ENCODE measurements at places on chromosomes 3 and 15.

DNA sequence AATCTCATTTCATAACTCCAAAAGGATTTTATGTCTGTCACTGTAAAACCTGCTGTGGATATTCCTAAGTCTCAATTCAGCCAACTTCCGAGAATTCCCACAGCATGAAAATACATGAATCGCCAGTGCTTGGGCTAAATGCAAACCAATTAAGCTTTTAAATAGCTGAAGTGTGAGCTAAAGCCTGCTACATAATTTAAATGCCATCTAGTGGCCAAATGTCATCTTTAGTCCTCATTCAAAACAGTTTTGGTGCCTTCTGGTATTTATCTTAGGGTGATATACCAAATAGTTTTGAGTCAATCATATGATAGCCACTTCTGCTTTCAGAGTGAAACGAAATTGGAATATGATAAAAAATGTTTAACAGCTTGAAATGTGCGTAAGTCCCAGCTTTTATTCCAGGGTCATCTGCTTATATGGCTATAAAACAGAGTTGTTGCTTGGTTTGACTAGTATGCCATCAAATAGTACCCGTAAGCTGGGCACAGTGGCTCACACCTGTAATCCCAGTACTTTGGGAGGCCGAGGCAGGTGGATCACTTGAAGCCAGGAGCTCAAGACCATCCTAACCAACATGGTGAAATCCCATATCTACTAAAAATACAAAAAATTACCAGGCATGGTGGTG lies 41.8 kb upstream of the CCNL1 start:
- no peak for DNase-seq

DNA sequence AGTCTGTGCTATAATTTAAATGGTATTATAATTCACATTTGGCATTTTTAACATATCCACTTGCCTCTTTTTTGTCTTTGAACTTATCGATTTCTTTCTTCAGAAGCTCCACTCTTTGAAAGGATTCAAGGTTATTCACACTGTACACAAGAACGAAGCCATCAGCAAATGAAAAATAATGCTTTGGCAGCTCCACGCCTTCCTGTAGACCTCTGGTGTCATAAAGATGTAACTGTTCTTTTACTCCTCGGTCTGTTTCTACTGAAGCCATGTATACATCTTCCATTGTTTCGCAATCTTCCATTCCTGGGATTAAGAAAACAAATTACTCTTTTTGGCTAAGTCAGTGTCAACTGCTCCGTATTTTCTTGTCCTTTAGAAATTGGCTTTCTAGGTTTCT lies 16.0 kb downstream of the NKIRAS1 start:
- DNase-seq, result no peak

- DNase-seq, result no peak
Measured at GRCh38 chr3:143286392-143287010, 166.9 kb downstream of the CHST2 start.

DNA sequence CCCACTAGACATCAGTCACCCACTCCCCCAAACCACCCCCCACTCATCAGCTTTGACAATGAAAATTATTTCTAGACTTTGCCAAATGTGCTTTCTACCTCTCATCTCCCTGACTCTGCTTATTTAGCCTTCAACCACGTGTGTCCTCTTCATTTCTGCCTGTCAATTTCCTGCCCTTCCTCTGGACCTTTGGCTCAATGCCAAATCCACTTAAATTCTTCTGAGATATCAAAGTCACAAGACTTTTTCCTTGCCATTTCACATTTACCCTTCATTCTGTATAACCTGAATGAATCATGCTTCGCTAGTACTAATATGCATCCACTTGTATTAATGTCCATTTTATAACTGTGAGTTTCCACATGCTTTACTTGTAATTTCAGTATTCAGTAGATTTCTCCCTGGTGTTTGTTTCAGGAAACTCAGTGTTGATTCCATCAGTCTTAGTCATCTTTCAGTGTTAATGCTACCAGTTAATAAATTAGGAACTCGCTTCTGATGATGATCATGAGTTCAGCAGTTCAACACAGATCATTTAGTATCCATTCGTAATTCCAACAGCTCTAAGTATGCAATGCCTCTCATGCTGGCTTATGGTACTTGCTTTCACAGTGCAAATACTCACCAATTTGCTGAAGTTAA lies 128.2 kb upstream of the OSTN start:
- DNase-seq, result no peak

DNA sequence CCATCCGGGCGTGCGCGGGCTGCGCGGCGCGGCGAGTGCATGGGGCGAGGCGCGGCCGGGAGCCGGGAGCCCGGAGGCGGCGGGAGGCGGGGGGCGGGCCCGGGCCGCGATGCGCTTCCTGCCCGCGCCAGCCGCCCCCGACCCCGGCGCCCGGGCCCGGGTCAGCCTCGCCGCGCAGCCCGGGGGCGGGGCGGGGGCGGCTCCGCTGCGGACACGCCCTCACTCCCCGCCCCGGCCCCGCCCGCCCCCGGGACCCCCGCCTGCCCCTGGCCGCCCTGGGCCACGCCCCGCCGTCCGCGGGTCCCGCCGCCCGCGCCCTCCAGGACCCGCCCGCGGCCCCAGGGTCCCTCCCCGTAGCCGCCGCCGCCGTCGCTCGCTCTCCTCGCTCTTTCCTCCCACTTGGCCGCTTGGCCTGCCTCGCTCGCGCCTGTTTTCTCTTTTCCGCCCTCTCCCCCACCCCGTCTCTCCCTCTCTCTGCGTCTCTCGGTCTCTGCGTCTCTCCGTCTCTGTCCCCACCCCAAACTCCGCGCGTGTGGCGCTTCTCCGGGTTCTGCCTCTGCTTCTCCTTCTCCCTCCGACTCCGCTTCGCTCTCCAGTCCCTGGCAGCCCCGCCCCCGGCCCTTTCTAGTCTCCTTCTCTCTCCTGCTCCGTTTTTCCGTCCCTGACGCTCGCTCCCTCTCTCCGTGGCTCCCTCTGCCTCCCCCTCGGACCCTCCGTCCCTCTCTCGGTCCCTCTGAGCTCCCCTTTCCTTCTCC lies at the start of gene PLXND1:
PLXND1 (minus strand) TSS at position 41 of the 755 bp plus-strand sequence; CDS start at position 4, 37 bp downstream.
- DNase-seq, result no peak

DNA sequence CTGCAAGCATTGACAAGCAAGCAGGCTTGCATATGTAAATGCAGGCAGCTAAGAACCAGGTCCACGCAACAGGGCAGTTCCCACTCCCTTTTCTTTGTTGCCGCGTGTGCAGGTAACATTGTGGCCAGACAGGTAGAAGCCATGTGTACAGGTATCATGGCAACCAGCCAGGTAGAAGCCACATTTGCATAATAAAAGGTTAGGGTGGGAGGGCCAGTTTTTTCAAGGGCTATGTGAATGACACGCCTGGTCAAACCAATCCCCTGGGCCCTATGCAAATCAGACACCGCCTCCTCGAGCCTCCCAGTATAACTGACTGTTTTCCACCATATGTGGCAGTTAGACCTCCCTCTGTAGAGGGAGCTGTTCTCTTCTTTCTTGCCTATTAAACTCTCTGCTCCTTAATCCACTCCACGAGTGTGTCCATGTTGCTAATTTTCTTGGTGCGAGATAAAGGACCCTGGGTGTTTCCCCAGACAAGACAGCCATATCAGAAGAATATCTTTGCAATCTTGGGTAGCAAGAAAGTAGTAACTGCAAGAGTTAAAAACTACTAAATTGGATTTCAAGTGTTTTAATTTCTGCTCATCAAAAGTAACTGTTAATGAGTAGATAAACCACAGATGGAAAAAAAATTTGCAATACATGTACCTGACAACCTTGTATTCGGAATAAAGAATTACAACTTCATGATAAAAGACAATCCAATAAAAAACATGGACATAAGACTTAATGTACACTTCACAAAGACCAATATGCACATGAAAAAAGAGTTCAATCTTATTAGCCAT lies 21.8 kb downstream of the PCOLCE2 start:
- DNase-seq, result no peak

DNA sequence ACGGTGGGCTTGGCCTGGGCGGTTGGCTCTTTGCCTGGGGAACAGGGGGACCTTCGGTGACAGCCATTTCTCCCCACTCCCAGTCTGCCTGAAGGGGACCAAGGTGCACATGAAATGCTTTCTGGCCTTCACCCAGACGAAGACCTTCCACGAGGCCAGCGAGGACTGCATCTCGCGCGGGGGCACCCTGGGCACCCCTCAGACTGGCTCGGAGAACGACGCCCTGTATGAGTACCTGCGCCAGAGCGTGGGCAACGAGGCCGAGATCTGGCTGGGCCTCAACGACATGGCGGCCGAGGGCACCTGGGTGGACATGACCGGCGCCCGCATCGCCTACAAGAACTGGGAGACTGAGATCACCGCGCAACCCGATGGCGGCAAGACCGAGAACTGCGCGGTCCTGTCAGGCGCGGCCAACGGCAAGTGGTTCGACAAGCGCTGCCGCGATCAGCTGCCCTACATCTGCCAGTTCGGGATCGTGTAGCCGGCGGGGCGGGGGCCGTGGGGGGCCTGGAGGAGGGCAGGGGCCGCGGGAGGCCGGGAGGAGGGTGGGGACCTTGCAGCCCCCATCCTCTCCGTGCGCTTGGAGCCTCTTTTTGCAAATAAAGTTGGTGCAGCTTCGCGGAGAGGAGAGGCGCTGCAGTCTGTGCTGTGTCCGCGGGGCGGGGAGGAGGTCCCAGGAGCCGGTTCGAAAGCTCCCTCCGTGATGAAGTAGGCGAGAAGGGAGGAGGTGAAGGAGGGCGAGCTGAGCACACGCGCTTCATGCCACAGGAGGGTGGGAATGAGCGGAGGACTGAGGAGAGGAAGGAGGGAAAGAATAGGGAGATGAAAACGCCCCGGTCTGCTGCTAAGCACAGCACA lies 9.6 kb downstream of the CLEC3B start:
- DNase-seq, result no peak

DNA sequence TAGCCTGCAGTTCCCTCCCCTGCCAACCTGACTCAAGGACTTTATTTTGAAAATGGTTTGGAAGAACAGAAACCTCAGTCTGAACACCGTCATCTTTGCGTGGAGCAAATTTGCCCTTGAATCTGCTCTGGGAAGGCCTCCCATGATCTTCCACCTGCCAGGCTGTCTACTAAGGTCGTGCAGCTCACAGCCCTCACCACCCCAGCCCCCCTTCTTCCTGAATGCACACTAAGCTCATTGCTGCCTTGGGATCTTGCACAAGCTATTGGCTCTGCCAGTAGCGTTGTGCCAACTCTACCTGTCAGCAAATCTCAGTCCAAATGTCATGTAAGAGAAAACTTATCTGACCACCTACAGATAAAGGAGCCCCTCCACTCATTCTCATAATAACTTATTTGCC lies 141.5 kb downstream of the USP13 start:
- DNase-seq, result no peak

DNA sequence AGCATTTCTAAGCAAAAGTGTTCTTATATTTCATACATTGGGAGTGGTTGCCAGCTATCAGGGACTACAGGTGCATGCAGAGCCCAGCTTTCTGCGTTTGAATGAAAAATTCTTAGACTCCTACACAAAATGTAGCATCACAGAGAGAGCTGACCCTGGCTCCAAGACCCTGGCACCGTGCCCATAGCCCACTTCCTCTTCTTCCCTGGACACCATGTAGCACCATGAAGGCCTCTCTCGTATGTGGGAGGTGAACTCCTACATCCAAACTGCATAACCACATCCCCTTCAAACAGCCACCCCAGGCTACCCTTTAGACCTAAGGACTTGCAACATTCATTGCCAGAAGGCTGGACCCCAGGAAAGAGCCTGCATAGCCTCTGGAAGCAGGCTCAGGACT lies 35.8 kb upstream of the ATOSA start:
- no peak for DNase-seq

DNA sequence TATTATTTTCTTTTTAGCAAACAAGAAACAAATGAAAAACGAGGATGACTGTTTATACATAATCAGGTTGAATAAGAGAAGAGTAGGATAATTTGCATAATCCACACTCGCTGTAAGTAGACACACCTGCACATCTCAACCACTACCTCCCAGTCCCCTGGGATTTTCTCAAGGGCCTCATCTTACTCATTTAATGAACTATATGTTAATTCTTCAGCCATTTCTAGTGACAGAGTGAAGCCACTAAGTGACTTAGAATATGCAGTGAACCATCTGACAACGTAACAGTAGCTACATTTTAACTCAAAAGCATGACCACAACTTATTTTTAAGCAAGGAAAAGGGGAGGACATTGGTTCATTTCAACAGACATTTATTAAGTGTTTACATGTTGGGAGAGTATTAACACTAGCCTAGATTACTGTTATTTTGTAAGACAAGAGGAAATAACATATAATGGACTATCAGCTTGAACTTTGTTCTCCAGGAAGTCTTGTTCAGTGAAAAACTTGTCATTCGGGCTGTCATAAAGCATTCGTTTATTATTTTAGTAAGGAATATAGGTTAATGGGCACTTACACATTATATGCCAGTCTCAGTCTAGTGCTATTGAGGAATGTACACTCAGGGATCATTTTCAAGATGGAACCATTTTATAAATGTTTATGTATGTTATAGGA lies 173.0 kb upstream of the ROBO2 start:
- no peak for DNase-seq

DNA sequence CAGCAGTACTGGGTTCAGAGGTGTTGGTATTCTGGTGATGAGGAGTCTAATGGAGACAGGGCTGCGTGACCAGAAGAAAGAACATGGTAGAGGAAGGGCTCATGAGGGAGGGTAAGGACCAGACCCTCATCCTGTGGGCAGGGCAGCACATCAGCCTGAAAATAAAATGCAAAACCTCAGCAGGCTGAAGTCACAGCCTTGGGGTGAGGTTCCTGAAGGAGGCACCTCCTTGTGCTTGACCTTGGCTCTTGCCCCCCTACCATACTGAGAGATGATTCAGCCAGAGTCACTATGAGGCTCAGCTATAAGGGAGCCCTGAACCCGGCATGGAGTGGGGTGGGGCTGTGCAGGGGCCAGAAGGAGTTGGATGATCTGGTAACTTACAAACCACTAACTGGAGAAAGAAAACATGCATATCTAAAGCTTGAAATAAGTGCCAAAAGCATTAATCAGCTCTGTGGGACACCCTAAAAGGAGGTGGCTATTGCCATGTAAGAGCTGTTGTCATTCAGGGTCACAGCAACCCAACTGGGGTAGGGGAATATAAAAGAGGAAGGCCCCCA lies 60.2 kb downstream of the CORO2B start:
- no peak for DNase-seq

GRCh38 chr15:43346305-43346704 lies 15.9 kb upstream of the LCMT2 start:
- DNase-seq, result no peak

GRCh38 chr15:52100807-52101442 lies 11.7 kb downstream of the BCL2L10 start:
- no peak for DNase-seq

GRCh38 chr3:51703761-51704510 lies 2.9 kb upstream of the GRM2 start:
- no peak for DNase-seq

DNA sequence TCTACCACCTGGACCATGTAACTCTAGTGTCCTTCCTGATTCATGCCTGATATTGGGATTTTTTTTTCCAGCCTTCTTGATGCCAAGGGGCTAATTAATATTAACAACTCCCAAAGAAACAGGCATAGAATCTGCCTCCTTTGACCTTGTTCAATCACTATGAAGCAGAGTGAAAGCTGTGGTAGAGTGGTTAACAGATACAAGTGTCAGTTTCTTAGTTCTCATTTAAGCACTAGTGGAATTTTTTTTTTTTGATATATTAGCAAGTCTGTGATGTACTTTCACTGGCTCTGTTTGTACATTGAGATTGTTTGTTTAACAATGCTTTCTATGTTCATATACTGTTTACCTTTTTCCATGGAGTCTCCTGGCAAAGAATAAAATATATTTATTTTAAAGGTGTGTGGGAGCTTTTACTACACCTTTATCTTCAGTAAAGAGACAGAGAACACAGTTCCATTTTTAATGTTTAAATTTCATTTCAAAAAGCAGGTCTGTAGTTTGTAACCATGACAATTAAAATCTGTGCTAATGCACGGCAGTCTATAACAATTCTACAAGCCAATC lies 67.1 kb downstream of the TOP2B start:
- no peak for DNase-seq
